Activated T-helper 1 cell treated with anti-CD3 and anti-CD28 coated beads, Interleukin-2, amount 50 U/mL, for 16 hours (primary cell): ENCODE measurements at places on chromosomes 3 and 15.

GRCh38 chr15:69668039-69668705, 215.6 kb downstream of the RPLP1 start:
- no peak for DNase-seq

DNA sequence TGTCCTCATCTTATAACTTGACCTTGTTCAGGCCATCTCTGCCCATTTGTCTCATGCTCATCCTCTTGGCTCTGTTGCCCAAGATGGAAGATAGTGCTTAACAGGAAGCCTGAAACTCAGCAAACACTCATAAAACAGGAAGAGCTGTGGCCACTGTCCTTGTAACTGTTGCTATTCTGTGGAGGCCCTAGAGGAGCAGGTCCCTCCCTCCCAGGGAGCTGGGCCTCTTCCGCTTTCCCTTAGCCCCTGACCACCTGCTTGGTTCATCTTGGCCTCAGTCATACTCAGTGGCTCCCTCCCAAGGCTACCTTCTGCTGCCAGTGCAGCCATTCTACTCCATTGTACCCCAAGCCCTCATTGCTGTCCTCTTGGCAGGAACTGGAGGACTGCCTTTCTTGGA, 3.5 kb downstream of the MAPKAPK3 start:
- DNase-seq = no peak

DNA sequence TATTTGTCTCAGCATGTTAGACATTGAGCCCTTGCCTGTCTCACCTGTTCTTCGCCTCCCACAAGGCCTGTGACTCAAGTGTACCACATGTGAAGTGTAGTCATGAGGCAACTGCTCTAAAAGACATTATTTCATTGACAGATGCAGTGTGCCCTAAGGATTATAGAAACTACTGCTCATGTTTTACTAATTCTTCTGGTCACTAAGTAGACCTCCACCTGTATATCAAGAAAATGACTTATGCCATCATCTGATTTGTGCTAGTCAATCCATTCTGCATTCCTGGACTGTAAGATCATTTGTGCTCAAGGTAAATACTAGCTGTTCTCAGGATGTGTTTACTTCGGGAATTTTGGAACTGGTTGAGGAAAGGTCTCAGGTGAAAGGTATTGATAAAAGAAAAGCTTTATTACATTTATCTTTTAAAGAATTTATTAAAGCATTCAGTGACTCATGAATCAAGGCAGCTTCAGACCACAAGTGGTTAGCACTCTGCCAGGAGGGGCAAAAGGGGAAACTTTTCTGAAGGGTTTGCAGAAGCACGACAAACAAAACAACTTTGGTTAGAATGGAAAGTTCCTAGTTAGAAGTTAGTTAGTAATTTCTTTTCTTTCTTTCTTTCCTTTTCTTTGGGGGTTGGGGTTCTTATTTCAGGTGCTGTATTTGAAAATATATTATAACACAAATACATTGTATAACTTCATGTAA, 465.3 kb upstream of the CBLB start:
- DNase-seq = no peak

DNA sequence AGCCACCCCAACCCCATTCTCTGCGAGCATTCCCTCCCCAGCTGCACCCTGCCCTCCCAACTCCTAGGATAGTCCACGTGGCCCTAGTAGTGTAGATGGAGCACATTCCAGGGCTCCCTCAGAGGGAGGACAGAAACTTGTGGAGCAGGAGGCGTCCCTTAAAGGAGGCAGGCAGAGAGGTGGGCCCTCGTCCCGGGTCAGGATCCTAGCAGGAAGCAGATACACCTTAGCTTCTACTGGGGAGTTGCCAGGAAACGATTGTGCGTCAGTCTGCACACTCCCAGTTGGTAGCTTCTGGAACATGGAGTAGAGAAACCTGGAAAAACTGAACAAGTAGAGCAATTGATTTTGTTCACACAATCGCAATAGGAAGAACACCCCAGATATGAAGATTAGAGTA, 43.9 kb upstream of the KLHL25 start:
- DNase-seq = no peak

- no peak for DNase-seq
These were observed 432.2 kb downstream of the SOX2 start for GRCh38 chr3:182143903-182144302.

GRCh38 chr15:63340353-63340752, 41.3 kb downstream of the CA12 start:
- DNase-seq = no peak

GRCh38 chr15:58070801-58071418, 5.4 kb upstream of the ALDH1A2 start:
- DNase-seq = no peak

- DNase-seq = no peak
These were observed 23.1 kb downstream of the FGD5 start for GRCh38 chr3:14841836-14842235.

DNA sequence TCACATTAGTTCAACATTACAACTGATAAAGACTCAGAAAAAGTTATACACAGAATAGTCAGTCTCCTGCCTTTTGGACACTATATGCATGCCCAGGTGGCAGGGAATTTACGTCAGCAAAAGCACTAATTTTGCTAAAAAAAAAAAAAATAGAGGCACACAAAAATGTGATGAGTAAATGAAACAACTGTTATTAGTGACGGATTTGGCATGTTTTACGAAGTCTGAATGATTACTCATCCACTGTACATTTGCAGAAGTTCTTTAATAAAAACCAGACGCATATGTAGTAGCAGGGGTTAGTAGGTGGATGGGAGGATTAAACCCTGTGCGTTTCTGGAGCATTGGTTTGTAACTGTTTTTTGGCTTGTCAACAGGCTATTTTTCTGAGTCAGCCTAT, 99.0 kb downstream of the MITF start:
- no peak for DNase-seq

DNA sequence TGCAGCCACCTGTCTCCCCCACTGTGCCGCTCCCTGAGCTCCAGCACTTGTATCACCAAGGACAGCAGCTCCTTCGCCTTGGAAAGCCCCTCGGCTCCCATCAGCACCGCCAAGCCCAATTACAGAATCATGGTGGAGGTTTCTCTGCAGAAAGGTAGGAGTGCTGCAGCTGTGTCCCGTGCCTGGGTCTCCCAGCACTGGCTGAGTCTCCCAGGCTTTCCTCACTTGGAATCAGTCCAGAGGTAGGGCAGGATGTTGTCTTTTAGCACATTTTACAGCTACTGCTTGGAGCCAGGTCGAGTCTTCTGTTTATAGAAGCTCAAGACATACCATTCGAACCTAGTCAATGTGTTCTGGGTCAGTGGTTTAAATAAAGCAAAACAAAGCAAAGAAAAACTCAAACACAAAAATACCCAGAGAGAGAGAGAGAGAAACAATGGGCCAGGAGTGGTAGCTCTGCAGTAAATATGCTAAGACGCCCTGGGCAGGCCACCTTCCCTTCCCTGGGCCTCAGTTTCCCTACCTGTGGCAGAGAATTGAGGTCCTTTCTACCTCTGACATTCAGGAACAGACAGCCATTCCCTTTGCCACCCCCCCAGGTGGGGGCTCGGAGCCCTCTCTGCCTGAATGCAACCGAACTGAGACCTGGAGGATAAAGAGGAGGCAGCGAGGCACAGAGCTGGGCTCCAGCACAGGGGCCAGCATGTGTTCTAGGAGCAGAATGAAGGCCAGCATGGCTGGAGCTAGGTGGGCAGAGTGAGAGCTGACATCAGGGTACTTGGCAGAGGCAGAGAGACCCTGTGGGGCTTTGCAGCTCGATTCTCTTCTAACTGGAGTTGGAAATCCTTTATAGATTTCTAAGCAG, 44.1 kb downstream of the STARD5 start:
- DNase-seq = no peak

GRCh38 chr15:61777689-61778088, 282.6 kb downstream of the VPS13C start:
- no peak for DNase-seq

DNA sequence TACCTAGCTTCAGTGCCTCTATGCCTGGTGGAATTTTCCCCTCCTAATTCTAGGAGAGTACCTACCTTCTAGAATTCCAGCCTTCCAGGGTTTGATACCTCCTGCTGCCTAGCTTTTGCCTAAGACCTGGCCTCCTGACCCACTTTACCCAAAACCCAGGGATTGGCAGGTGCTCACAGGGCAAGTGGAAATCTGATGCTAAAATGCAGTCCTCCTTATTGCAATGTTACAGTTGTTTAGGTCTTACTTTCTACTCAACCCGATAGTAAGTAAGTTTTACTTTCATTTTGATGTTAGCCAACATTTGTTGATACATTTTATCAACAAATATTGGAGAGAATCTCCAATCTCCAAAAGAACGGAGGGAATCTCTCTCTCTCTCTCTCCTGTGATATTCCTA, 275.9 kb downstream of the DOCK3 start:
- DNase-seq = no peak

GRCh38 chr3:129439226-129439816, 427 bp downstream of the MBD4 start:
- no peak for DNase-seq

GRCh38 chr15:90829942-90830440, 38.4 kb upstream of the FURIN start:
- DNase-seq = no peak

GRCh38 chr3:126514161-126514560, 3.4 kb downstream of the UROC1 start:
- DNase-seq = no peak

DNA sequence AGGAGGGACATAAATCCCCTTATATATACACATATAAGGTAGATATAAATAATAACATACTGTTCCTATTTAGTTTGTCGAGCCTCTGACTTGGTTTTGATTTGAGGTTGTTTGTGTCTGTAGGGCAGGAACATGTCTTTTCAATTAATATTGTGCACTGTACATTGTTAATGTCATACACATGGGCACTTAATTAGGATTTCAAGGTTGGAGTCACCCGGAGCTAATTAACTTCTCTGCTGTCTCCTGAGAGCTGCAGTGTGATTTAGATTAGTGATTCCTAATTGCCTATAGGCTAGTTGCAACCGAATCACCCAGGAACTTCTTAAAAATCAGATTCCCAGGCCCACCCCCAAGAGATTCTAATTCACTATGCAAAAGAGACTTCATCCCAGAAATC, 50.4 kb upstream of the FILIP1L start:
- DNase-seq = no peak

DNA sequence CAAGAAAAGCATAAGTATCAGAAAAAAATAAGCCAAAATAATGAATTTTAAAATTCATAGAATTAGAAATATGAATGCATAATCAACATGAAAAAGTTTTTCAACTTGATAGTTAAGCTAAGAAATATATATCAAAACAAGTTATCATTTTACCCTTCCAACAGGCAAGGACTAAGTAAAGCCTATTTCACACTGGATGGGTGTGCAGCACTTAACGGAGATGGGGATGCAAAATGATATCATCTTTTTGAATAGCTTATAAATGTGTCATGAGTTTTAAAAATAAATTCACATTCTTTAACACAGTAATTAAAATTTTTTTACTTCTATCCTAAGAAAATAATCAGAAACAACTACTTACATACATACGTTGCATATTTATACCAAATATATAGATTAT, 20.9 kb downstream of the PIK3R4 start:
- no peak for DNase-seq

DNA sequence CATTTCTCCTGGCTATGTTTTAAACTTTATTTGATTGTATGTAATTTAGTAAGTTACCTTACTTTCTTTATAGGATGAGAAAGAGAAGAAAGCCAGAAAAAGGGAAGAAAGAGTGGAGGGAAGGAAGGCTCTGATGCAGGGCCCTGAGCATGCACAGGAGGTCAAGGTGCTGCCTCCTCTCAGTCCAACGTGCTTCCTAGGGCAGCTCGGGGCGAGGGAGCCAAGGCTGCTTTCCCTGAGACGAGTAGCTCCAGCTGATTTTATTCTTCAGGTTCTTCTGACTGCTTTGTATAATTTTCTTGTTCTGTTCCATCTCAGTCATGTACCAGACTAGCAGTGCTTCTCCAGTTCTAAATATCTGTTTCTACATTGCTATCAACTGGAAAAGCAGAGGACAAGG, 3.4 kb downstream of the CORO2B start:
- no peak for DNase-seq
